IPS DF 6.9 (cell line): ENCODE measurements at places on chromosomes 11 and 22.

GRCh38 chr11:18527512-18527911 is 770 bp upstream of the TSG101 start:
- DNase-seq, result no peak

- DNase-seq, result no peak
Measured at GRCh38 chr11:23585416-23586104, 725.3 kb upstream of the CCDC179 start.

GRCh38 chr11:95892892-95893570 is 30.9 kb downstream of the MTMR2 start:
- DNase-seq, result no peak

- no peak for DNase-seq
Measured at GRCh38 chr22:48742556-48743343, 1084.9 kb downstream of the BRD1 start.

DNA sequence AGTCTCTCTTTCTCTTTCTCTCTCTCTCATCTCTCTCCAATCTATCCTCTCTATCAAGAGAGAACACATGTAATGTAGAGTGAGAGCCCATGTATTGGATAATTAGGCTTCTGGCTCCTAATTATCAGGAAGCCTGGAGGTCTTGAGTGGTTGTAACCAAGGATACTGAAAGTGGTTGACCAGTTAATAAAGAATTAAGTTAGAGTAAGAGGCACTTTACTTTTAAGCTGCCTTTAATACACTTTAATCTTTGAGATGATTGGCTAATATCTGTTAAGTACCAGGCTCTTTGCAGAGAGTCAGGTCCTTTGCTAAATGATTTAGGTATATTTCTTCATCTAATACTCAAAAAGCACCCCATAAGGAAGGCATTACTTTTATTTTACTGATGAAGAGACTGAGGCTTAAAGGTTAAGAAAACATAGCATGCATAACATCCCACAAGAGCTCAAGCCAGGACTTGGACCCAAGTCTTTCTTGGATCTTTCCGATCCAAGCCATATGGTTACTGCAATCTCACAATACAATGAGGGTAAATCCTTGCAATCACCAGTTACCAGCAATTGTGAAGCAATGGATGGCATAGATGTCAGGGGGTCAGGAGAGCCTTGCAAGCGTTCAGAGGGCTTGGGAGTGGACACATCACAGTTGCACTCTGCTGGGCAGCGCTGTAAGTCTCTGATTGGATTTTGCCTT is 22.1 kb downstream of the CD44 start:
- no peak for DNase-seq

- peak; percentile 47 for DNase-seq
Measured at GRCh38 chr11:116641561-116642045, 131.2 kb downstream of the BUD13 start.

GRCh38 chr11:134277183-134278001 is 1.2 kb downstream of the GLB1L3 start:
- no peak for DNase-seq

GRCh38 chr11:73570415-73571114 is 27.3 kb downstream of the FAM168A start:
- no peak for DNase-seq

DNA sequence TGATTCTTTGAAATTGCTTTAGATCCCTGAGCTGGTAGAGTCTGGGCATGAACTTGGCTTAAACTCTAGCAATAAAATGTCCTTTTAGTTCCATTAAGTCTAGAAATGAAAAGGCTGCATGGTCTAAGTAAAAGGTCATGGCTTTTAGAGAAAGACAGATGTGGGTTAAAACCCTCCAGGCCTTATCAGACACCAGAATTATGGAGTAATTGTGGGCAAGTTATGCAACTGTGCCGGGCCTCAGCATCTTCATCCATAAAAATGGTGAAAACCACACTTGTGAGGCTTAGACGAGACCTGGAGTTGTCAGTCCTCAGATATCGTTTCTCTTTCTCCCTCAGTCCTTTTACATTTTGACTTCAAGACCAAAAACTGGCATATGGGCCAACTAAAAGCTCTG is 597.9 kb upstream of the KIRREL3 start:
- no peak for DNase-seq

- DNase-seq, result no peak
Measured at GRCh38 chr11:36354221-36355003, 58.3 kb downstream of the PRR5L start.
